ENCODE measurements at places on chromosomes 16 and 17. TPM values are rescaled to one million over a fixed set of nuclear protein-coding genes. Genes with fewer than 3 reads are reported as not detected.

Gene HEXIM2
- 8.2 TPM for total RNA-seq

Gene MYCBPAP
- total RNA-seq, result 0.82 TPM

Gene GNG13
- total RNA-seq, result not detected

GRCh38 chr17:81719410-81720266, 7.6 kb downstream of the SLC25A10 start:
- DNase-seq, result no peak

GRCh38 chr16:58026705-58027160, 1.2 kb downstream of the MMP15 start:
- DNase-seq, result no peak

DNA sequence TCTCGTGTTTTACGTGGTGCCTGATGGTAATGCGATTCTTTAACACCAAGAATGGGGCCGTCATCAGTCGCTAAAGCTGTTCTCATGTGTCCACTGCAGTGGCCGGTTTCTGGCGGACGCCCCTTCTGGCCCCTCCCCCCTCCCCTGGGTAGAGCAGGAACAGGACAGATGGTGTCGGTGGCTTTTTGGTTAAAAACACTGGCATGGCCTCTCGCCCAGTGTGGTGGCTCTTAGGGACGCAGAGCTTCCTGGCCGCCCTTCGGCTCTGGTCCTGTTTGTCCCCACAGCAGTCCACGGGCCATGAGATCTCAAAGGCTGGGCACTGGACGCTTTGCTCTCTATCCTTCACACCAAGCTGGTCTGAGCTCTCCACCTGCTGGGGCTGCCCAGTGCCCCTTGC, 151.8 kb downstream of the BANP start:
- no peak for DNase-seq

- DNase-seq, result no peak
Measured at GRCh38 chr16:49459953-49460735, 86.5 kb downstream of the C16orf78 start.

- DNase-seq, result no peak
Measured at GRCh38 chr17:2180768-2181167, 122.8 kb downstream of the SMG6 start.

Measured in frontal cortex (tissue), 4 donors.